ENCODE measurements at places on chromosomes 1 and 21. TPM values are rescaled to one million over a fixed set of nuclear protein-coding genes. Genes with fewer than 3 reads are reported as not detected.

DNA sequence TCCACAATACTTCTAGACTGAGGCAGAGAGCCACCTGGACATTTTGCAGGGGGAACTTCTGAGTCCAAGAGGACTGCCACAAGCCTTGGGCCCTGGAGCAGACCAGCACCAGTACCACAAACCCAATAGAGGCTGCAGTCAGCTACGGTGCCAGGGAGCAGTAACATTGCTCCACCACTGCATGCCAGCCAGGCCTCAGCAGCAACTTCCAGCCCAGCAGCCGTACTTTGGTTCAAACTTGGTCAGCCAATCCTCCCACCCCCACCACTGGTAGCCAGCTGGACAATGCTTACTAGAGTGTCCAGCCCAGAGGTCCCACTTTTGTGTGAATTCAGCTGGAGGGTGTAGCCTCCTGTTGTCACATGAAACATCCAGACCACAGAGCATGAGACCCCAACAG lies 107.4 kb downstream of the SLC5A9 start:
- no peak for DNase-seq

- DNase-seq: peak; percentile 84
Observed at GRCh38 chr1:59015708-59016107, 231.9 kb upstream of the JUN start.

DNA sequence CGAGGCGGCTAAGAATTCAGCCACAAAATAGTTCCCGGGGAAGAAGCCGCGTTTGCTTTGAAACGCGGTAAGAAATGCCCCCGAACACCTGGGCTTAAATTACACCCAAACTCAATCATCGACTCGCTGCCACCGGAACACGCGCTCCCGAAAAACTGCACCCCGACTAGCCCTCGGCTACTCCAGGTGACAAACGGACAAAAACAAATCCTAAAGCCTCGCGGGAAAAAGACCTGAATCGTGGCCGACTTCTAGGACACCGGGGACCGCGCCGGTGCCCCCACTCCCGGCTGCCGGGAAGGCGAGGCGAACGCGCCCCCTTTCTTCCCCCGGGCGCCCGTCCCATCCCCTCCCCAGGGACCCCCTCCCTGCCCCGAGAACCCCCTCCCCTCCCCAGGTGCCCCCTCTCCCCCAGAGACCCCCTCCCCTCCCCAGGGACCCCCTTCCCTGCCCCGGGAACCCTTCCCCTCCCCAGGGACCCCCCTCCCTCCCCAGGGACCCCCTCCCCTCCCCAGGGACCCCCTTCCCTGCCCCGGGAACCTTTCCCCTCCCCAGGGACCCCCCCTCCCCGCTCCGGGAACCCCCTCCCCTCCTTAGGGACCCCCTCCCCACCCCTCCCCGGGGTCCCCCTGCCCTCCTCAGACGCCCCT lies 628 bp downstream of the C1orf159 start:
- no peak for DNase-seq

- DNase-seq: no peak
Observed at GRCh38 chr1:205445646-205445935, 10.3 kb downstream of the BLACAT1 start.

GRCh38 chr21:37372951-37373350 lies 6.4 kb downstream of the DYRK1A start:
- DNase-seq: no peak

- peak; percentile 61 for DNase-seq
Observed at GRCh38 chr1:204151552-204152309, at the start of gene ETNK2. TSS of gene ETNK2 (minus strand) at chr1:204152044. CDS start at chr1:204151852, 192 bp downstream.

DNA sequence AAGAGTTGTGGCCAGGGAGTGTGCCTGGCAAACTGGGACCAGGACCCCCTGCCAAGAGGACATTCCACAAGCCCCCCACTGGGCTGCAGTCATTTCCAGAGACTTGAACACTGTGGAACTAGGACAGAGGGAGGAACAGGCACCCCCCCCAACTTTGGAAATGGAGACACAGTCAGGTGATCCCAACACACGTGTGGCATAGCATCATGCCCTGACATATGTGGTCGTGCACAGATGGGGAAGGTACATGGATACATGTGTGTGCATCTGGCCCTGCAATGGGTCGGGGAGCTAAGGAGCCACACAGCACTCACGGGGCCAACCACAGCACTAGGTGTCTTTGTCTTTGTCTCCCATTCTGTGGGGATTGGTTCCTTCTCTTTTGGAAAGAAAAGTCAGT lies 6.6 kb upstream of the TFF3 start:
- DNase-seq: no peak

DNA sequence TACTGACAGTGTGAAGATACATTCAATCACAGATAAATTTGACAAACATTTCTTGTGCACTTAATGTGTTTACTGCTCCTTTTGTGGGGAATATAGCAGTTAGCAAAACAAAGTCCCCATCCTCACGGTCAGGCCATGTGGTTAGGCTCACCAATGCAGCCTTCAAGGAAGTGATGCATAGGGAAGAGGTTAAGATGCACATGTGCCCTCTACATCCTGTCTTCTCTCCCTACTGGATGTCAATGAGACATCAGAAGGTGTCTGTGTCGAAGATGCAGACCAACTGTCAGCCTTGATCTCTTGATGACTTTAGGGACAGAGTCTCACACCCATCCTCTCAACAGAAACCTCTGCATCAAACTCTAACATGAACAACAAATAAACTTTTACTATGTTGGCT lies 78.7 kb downstream of the FH start:
- DNase-seq: no peak

- no peak for DNase-seq
Observed at GRCh38 chr1:203305809-203306088, 430 bp downstream of the BTG2 start.

GRCh38 chr1:28928314-28928941 lies 14.1 kb downstream of the EPB41 start:
- DNase-seq: no peak

- peak; percentile 91 for DNase-seq
Observed at GRCh38 chr1:203769505-203770343, 4.7 kb downstream of the LAX1 start.

DNA sequence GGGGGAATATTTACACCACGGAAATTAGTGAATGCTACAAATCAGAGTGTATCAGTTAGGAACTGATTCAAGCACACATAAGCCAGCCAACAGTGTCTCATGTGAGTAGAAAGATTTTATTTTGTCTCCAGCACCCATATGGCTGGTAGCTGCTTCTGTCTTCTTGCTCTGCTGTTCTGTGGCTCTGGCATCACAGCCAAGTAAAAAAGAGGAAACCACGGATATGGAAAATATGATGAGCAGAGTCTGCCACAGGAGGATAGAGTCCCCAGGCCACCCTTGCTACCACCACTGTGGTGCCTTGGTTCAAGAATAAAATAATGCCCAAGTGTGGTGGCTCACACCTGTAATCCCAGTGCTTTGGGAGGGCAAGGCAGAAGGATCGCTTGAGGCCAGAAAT lies 53.6 kb upstream of the SPOCD1 start:
- no peak for DNase-seq

DNA sequence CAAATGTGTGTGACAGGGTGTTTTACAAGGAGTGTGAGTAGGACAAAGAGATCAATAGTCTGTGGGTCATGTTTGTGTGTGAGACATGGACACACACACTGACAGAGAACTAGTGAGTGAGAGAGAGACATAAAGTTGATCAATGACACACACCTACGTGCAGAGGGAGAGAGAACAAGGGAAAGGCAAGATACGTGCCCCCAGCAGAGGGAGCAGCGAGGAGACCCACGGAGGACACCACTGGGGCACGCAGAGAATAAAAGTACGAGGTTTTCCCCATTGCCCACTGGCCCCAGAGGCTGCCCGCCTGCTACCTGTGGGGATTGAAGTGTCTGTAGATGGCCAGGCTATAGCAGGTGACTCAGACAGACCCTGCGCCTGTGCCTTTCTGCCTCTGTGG lies 130.2 kb upstream of the CSF3R start:
- no peak for DNase-seq

DNA sequence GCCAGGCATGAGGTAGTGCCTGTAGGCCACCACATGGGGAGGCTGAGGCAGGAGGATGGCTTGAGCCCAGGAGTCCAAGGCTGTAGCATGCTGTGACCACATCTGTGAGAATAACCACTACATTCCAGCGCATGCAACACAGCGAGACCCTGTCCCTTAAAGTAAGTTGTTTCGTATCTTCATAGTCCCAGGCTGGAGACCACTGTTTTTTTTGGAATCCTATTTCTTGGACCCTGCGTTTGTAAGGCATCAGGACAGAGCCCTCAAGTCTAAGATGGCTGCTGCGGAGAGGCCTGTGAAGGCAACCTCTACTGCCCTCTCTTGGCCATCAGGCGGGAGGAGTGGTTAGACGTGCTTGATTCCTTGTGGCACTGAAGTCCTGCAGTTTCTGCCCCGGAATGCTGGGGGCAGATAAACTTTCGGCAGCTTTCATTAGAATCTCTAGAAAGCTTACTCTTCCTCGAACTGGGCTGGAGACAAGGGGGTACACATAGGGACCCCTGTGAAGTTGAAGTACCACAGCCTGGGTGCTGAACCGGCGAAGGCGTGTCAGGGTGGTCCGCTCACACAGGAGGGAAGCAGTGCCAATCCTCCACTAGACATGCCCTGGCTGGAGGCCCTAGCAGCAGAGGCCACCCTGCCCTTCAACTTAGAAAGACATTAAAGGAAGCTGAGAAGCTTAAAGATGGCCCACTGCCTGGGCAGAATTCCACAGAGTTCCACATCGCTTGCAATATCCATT lies 36.6 kb downstream of the RABIF start:
- peak; percentile 60 for DNase-seq

- no peak for DNase-seq
Observed at GRCh38 chr1:8706291-8706690, 111.1 kb downstream of the RERE start.

GRCh38 chr1:60822252-60822651 lies 260.1 kb upstream of the NFIA start:
- no peak for DNase-seq

GRCh38 chr1:2382621-2383361 lies 8.6 kb downstream of the MORN1 start:
- DNase-seq: peak; percentile 43

- DNase-seq: no peak
Observed at GRCh38 chr1:25811384-25812082, 8.2 kb upstream of the MTFR1L start.

GRCh38 chr21:34201481-34201858 lies 128.1 kb downstream of the MRPS6 start:
- DNase-seq: no peak

DNA sequence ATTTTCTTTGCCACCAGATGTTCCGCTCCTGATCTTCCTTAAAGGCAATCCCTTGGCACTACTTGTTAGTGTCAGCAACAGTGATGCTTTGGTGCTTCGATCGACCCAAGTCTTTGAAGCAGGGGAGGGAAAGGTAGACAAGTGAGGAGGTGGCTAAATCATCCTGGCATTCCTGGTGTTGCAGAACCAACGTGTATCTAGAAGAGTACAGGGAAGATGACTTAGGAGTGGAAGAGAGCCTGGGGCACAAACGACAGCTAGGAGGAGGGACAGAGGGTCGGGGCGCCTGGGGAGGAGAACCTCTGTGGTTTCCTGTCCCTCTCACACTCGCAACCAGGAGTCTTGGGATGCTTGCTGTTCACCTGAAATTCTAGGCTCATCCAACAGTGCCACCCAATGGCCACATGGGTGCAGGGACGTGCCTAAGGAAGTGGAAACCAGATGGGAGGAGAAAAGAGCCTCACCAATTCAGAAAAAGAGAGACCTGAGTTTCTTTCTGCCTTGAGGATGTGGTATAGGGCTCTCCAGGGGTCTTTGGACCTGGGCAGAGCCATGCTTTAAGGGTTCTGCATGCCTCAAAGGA lies 9.5 kb upstream of the KCNA2 start:
- DNase-seq: peak; percentile 67

- no peak for DNase-seq
Observed at GRCh38 chr1:89882348-89883029, 61.7 kb downstream of the LRRC8D start.

GRCh38 chr1:108051631-108052377 lies 86.8 kb upstream of the VAV3 start:
- no peak for DNase-seq

DNA sequence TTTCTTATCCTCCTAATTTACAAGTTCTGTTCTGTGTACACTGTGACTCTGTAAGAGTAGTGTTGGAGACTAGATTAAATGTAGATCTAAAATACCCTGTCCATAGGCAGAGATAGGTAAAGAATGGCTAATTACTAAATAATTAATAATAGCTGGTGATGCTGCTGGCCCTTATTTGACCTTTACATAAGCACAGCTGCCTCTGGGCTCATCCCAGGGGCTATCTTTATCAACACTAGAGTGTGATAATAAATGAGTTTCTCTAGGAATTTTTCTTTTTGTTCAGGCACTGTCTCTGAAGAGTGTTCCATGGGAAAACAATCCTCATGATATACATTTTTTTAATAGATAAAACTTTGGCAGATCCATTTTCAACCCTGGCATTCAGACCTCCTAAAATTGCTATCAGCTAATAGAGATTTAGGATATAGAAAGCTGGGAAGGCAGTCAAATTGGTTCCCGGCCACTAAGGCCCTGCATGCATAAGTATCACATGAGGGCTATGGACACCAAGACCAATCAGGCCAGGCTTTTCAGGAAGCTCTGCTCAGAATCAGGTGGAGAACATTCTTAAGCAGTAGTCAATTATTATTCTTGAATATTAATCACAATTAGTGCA lies 107.2 kb downstream of the ROR1 start:
- no peak for DNase-seq

- DNase-seq: no peak
Observed at GRCh38 chr1:84642774-84643173, 47.5 kb downstream of the SSX2IP start.

DNA sequence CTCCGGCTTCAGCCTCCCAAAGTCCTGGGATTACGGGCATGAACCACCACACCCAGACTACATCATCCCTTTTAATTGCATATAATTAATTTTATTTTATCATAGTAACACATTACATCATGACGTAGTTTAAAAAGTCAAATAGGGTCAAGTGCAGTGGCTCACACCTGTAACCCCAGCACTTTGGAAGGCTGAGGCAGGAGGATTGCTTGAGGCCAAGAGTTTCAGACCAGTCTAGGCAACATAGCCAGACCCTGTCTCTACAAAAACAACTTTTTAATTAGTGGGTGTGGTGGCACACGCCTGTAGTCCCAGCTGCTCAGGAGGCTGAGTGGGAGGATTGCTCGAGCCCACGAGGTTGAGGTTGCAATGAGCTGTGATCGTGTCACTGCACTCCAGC lies 20.7 kb downstream of the EFNA3 start:
- no peak for DNase-seq

The KIF21B gene
- 1.2 TPM for total RNA-seq

The ADORA1 gene
- total RNA-seq: 5.6 TPM

The OR2T29 gene
- total RNA-seq: not detected

The CLEC20A gene
- total RNA-seq: not detected

The RCOR3 gene
- total RNA-seq: 13.5 TPM

The HMGCS2 gene
- total RNA-seq: not detected

The ACOT11 gene
- total RNA-seq: 0.66 TPM

The BSND gene
- not detected for total RNA-seq

Data from M059J (cell line).